Activated CD4-positive, alpha-beta T cell treated with anti-CD3 and anti-CD28 coated beads, Interleukin-2, amount 10 ng/mL, durations not matched to agents 7 days and 5 days (primary cell): ENCODE measurements at places on chromosomes 3 and 15. TPM values are rescaled to one million over a fixed set of nuclear protein-coding genes. Genes with fewer than 3 reads are reported as not detected.

DNA sequence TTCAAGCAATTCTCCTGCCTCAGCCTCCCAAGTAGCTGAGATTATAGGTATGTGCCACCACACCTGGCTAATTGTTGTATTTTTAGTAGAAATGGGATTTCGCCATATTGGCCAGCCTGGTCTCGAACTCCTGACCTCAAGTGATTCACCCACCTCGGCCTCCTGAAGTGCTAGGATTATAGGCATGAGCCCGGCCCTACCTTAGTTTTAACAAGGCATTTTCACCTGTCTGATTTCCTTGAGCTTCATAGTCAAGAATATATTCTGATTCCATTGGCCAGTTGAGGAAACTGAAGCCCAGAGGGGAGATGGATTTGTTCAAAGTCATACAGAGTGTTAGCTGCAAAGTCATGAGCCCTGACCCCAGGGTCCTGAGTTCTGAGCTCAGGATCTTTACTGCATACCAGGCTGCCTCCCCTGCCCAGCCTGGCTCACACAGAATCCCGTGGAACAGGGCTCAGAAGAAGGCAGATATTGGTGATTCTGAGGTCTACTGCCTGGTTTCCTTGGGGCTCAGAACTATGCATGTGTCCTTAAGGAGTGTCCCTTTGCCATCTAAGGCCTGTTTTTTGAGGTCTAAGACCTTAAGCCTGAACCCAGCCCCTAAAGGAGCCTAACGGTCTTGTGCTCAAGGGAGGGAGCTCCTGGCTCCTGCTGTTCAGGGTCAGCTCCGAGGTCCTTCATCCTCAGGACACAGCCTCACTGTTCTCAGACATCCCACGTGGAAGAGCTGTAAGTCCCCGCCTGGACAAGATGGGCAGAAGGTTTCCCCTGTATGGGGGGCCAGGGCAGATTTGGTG lies 134.4 kb downstream of the SMAD6 start:
- no peak for DNase-seq
- no peaks in the 10 kb centered on the region for H3K36me3 ChIP-seq
- no peak overlapping the region for H3K27ac ChIP-seq
- no peak overlapping the region for H3K4me3 ChIP-seq
- H3K27me3 ChIP-seq: peaks cover 12% of the 10 kb centered on the region
- no peaks in the 10 kb centered on the region for H3K4me1 ChIP-seq

GRCh38 chr3:184872200-184872599 lies 60.2 kb downstream of the VPS8 start:
- H3K36me3 ChIP-seq: peaks cover 29% of the 10 kb centered on the region
- no peaks in the 10 kb centered on the region for H3K27me3 ChIP-seq
- H3K4me3 ChIP-seq: no peak overlapping the region
- DNase-seq: no peak
- peaks cover 11% of the 10 kb centered on the region for H3K4me1 ChIP-seq
- no peak overlapping the region for H3K27ac ChIP-seq

DNA sequence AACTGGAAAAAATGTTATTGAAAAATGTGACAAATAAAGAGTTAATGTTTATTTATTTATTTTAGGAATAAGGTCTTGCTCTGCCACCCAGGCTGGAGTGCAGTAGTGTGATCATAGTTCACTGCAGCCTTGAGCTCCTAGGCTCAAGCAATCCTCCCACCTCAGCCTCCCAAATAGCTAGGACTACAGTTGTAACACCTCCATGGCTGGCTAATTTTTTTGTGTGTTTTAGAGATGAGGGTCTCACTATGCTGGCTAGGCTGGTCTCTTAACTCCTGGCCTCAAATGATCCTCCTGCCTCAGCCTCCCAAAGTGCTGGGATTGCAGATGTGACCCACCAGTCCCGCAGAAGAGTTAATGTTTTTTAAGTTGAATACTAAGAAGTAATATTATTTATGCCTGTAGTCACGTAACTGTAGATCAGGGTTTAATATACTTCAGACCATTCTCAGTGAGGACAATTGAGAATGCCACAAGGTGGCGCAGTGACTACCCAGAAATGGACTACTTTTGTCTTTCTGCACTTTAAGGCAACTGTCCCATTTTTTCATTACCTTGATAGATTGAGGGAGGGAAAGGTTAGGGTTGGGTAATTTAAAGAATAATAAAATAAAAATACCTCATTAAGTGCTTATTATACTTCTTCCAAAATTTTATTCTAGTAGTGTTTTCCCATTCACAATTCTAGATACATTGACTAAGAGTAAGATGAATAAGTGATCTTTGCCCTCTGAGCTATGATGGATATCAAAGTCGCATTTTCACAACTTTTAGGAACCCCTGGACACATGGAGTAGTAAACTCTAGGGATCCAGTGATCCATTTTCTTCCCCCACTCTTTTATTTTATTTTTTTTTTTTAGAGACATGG lies 6.0 kb downstream of the MUC13 start:
- no peaks in the 10 kb centered on the region for H3K36me3 ChIP-seq
- no peak overlapping the region for H3K4me3 ChIP-seq
- H3K27ac ChIP-seq: no peak overlapping the region
- peak; percentile 74 for DNase-seq
- peaks cover 4% of the 10 kb centered on the region for H3K4me1 ChIP-seq
- peaks cover 40% of the 10 kb centered on the region for H3K27me3 ChIP-seq

The PLA2G4D gene
- total RNA-seq: not detected

The EPHA6 gene
- not detected for total RNA-seq
